ENCODE measurements at places on chromosomes 2 and 18. TPM values are rescaled to one million over a fixed set of nuclear protein-coding genes. Genes with fewer than 3 reads are reported as not detected.
A peak's percentile ranks its signal among the peaks of the same experiment; 100 is the strongest.

DNA sequence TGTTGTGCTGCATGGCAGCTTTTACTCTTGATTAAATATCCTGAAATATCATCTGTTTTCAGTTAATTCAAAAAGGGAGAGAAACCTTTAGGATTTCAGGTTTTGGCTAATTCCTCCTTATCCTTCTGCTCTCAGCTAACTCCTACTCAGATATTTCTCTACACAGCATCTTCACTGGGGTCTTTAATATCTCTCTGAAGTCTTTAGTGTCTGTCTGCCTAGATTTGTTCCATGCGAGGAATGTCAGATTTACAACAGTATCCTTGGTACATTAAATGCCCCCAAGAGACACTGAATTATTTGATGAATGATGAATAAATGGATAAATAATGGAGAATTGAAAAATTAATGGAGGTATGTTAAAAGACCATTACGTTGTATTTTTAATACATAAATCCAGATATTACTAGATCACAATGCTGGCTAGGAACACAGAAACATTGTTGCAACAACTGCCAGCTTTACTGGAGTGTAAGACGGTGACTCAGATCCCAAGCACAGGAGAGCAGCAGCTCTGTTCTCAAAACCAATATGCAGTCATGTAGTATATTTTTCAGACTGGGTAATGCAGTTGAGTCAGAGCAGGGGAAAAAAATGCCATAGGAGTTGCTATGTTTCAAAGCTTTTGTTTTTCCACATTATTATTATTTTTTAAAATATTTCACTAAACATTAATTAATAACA lies 388.0 kb upstream of the SYT4 start:
- H3K27me3 ChIP-seq = no peaks in the 10 kb centered on the region
- no peak overlapping the region for H3K4me3 ChIP-seq
- H3K36me3 ChIP-seq = no peaks in the 10 kb centered on the region
- H3K4me1 ChIP-seq = peaks cover 41% of the 10 kb centered on the region
- DNase-seq = peak; percentile 63

GRCh38 chr2:159714247-159714930 lies 2.1 kb downstream of the MARCHF7 start:
- peaks cover 62% of the 10 kb centered on the region for H3K36me3 ChIP-seq
- peak overlapping the region; percentile 93 for H3K27ac ChIP-seq
- peaks cover 22% of the 10 kb centered on the region for H3K4me1 ChIP-seq
- no peaks in the 10 kb centered on the region for H3K27me3 ChIP-seq
- H3K4me3 ChIP-seq = peak overlapping the region; percentile 83

DNA sequence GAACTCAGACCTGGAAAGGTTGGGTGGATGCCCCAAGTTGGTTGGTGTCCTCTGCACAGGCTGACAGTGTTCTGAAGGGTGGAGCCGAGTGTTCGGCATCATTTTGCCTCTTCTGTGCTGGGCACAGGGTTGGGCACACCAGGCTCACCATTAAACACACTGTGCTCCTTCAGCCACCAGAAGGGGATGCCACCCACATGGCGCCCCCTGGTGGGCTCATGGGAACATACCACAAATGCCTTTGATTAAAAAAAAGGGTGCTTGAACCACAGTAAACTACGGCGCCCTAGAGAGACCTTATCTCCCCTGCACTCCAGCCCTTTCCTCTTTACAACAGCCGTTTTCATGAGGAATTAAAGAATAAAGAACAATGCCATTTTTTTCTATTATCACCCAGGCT lies 89.4 kb downstream of the CELF4 start:
- H3K27ac ChIP-seq = no peak overlapping the region
- no peaks in the 10 kb centered on the region for H3K4me1 ChIP-seq
- no peak for DNase-seq
- H3K36me3 ChIP-seq = no peaks in the 10 kb centered on the region
- no peak overlapping the region for H3K4me3 ChIP-seq

CPLX4 gene
- total RNA-seq = not detected

DNA sequence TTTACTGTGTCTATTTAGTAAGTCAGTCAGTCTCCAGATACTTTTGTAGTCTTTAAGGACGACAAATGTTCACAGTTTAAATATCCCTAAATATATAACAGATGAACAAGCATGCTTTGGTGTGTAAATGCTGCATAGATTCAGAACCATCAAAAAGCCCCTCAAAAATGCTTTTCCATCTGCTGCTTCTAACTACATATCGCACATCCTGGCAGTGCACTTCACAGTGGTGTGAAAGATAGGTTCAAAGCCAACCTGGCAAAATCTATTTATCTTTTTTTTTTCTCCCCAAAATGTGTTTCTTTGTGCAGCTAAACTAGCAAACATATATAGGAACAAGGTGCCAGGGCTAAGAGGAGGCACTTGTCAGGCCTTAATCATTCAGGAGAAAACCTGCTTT lies 753.8 kb downstream of the PLCL1 start:
- H3K4me3 ChIP-seq = no peak overlapping the region
- H3K27ac ChIP-seq = no peak overlapping the region
- DNase-seq = no peak

ECEL1 gene
- not detected for total RNA-seq
